NCI-H510A (cell line): ENCODE measurements at places on chromosomes 7 and 10.

DNA sequence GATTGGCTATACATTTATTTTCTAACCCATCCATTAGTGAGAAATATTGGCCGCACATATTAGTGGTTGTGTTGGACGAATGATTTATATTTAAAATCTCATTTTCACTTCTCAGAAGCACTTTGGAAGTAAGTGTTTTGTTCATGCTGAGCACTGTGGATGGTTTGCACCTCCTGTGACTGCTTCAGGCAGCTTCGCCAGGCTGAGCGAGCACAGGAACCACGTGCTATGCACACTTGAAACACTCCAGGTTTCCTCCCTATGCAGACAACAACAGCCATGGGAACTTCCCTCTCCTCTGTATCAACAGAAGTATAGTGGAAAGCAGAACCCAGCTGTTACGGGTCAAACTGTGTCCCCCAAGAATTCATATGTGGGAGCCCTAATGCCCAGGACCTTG is 67.3 kb upstream of the WDR11 start:
- no peak for DNase-seq

- DNase-seq: no peak
These were observed 3.1 kb downstream of the FZD1 start for GRCh38 chr7:91267171-91267955.

GRCh38 chr7:98126311-98127142 is 19.9 kb downstream of the LMTK2 start:
- no peak for DNase-seq

GRCh38 chr7:33716581-33717477 is 188.5 kb upstream of the BMPER start:
- DNase-seq: no peak

DNA sequence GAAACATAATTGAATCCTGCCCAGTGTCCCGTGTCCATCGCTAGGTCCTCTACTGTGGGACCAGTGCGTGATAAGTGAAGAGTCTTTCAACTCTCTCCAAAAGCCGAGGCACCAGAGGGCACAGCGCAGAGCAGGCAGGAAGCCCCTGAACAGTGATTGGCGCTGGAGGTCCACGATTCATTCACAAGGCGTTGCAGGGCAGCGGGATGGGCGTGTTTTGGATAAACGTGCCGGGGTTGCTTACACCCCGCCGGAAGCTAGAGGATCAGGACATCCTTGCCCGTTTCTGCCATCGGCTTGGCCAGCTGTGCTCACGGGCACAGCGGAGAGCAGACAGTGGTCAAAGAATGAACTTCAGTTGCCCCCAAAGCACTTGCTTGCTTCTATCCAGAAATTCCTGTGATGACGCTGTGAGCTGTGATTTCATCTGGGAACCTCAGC is 86.0 kb upstream of the PFKP start:
- DNase-seq: no peak
